ENCODE measurements at places on chromosomes 13 and 19. TPM values are rescaled to one million over a fixed set of nuclear protein-coding genes. Genes with fewer than 3 reads are reported as not detected.

DNA sequence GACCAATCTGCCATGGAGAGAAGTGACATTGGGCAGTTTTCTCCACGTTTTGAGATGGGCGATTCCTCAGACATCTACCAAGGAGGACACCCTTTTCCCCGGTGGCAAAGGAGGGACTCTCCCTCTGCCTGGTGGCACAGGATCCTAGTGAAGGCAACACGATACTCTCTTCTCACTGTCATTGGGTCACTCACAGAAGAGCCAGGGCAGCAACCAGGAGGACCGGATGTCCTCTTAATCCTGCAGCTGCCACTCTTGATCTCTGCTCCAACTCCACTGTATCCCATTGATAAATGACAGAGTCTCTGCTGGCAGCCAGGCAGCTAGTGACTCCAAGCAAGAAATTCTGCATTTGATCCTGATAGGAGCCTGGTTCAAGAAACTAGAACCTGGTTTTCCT lies 42.2 kb downstream of the COL4A2 start:
- H3K27me3 ChIP-seq, result no peaks in the 10 kb centered on the region
- H3K36me3 ChIP-seq, result no peaks in the 10 kb centered on the region
- H3K4me3 ChIP-seq, result no peak overlapping the region
- DNase-seq, result no peak
- peaks cover 58% of the 10 kb centered on the region for H3K4me1 ChIP-seq
- no peak overlapping the region for H3K27ac ChIP-seq

CEACAM4 gene
- 9.0 TPM for polyA plus RNA-seq

DNA sequence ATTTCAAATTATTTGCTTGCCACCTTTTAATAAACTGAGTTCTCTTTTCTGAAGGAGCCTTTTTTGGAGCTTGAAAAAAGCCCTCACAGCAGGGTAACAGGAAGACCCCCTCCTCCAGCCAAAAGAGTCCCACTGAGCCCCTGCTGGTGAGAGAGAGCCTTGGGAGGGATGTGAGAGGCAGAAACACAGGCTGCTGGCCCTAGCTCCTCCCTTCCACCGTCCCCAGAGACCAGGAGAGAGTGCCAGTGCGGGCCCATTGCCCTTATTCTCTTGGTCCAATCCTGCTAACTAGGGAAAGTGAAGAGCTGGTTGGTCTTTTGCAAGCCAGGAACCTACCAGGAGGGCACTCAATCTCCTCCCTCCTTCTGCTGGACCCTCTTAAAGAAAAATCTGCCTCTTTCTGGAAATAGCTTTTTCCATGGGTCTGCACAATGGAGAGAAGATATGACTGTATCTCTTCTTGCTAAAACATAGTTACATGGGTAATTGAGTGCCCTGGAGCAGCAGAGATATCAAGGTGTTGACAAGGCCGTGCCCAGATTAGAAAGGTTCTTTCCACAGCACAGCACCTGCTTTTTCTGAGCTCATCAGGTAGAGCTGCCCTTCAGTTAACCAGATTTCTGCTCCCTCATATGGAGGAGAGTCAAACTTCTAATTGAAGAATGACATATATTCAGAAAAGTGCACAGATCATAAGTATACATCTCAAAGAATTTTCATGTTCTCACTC lies 113.9 kb downstream of the LRCH1 start:
- peaks cover 67% of the 10 kb centered on the region for H3K4me1 ChIP-seq
- no peaks in the 10 kb centered on the region for H3K27me3 ChIP-seq
- no peak for DNase-seq
- H3K4me3 ChIP-seq, result no peak overlapping the region

CERS1 gene
- polyA plus RNA-seq, result 0.06 TPM

GPR4 gene
- polyA plus RNA-seq, result 0.33 TPM

CGB8 gene
- polyA plus RNA-seq, result not detected

DNA sequence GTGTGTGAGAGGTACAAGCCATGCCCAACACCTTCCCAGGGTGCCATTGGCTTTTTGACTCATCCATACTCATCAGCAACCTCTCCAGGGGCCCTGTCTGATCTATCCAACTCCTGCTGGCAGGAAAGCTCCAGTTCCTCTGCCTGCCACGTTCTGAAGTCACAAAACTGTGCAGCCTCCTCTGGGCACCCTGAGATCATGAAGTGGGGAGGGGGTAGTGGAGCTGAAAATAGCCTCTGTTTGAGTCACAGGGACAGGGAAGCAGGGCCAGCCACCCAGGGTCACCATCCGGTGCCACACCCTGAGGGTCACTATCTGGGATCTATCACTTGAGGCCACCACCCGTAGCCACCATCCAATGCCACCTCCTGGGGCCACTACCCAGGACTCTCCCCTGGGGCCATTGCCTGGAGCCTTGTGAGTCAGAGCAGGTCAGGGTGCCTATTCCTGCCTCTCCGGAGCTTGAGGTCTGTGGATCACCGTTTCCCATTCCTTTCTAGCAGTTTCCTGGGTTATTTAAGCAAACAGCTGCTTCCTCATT lies 172.1 kb downstream of the NUFIP1 start:
- no peaks in the 10 kb centered on the region for H3K27me3 ChIP-seq
- H3K36me3 ChIP-seq, result no peaks in the 10 kb centered on the region
- no peak overlapping the region for H3K4me3 ChIP-seq
- no peak overlapping the region for H3K27ac ChIP-seq

CD177 gene
- 13.1 TPM for polyA plus RNA-seq

ZNF90 gene
- 2.9 TPM for polyA plus RNA-seq

GRCh38 chr13:30308548-30308947 lies 1.2 kb upstream of the KATNAL1 start:
- DNase-seq, result no peak
- H3K4me3 ChIP-seq, result no peak overlapping the region
- H3K27me3 ChIP-seq, result no peaks in the 10 kb centered on the region
- peaks cover 48% of the 10 kb centered on the region for H3K4me1 ChIP-seq
- no peak overlapping the region for H3K27ac ChIP-seq
- no peaks in the 10 kb centered on the region for H3K36me3 ChIP-seq

DNA sequence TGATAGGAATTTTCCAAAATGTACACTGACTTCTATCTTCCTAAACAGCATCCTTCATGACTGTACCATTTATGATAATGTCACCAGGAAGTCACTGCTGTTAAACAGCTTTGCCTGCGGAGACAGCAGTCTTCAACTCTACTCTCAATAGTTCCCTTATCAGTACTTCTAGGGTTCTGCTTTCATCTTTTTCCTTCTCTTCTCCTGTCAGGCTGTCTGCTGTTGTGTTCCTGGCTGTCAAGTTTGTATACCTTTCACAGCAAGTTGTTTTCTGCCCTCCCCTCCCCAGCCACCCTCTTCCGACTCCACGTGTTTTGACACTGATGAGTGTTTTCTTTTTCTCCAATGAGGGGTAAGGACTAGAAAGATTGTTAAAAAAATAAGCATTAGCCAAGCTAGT lies 2.2 kb downstream of the UPF3A start:
- H3K4me1 ChIP-seq, result peaks cover 21% of the 10 kb centered on the region
- H3K4me3 ChIP-seq, result no peak overlapping the region
- H3K27me3 ChIP-seq, result no peaks in the 10 kb centered on the region
- DNase-seq, result peak; percentile 15

DNA sequence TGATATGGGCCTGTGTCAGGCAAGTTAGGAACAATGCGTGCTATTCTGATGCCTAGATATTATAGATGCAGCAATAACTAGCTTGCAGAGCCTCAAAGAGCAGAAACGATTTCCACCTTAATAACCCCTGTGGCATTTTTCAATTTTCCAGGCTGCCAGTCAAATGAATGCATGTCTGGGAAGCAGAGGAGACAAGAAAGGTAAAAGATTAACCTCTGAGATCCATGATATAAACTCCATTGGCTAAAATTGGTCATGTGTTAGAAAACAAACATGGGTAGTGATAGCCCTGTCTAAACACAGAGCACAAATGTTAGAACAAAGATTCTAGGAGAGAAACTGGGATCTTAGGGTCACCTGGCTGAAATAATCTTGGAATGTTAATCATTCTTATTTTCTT lies 811.1 kb downstream of the DIAPH3 start:
- H3K36me3 ChIP-seq, result no peaks in the 10 kb centered on the region
- no peak overlapping the region for H3K27ac ChIP-seq
- DNase-seq, result no peak

DNA sequence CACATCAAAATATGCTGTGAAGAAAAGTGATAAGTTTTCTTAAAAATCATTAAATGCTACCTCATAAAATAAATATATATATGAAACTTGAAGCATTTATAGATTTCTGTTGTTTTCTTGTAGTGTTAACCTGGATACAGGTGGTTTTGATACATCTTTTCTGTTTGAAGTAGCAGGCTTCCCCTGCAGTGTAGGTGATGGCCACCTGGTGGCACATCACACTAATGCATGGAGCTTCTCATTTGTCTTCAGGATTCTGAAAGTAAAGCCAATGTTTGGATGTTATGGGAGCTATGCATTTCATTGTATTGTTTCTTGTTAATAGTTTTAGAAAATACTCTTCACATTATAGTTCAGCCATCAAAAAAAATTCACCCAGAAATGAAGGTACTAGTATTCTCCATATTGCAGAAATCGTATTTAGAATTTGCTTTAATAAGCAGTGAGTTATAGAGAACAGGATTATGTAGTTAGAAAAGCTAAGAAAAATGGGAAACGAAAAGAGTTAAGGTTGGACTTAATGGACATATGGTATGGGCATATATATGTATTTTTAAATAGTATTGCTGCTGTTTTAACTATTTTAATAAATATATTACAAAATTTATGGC lies 18.7 kb downstream of the GPR180 start:
- no peak overlapping the region for H3K27ac ChIP-seq
- no peaks in the 10 kb centered on the region for H3K36me3 ChIP-seq
- peaks cover 8% of the 10 kb centered on the region for H3K4me1 ChIP-seq
- H3K4me3 ChIP-seq, result no peak overlapping the region
- no peak for DNase-seq

DNA sequence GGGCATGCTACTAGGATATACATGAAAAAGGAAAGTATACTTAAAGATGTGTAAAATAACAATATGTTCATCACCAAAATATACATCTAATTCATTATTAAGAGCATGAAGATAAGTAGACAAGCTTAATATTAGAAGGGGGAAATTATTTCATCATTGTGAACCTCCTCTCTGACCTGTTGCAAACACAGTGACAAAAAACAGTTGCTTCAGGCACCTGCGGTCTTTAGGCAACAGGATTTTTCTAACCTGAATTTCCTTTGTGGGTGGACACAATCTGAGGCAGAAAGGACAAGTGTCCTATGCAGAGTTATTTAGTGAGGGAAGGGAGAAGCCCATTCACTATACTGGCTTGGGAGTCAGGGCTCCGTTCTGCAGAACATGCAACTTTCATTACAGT lies 6.3 kb downstream of the FREM2 start:
- no peaks in the 10 kb centered on the region for H3K4me1 ChIP-seq
- H3K36me3 ChIP-seq, result no peaks in the 10 kb centered on the region
- no peak for DNase-seq
- H3K27me3 ChIP-seq, result peaks cover 11% of the 10 kb centered on the region
- no peak overlapping the region for H3K27ac ChIP-seq

DNA sequence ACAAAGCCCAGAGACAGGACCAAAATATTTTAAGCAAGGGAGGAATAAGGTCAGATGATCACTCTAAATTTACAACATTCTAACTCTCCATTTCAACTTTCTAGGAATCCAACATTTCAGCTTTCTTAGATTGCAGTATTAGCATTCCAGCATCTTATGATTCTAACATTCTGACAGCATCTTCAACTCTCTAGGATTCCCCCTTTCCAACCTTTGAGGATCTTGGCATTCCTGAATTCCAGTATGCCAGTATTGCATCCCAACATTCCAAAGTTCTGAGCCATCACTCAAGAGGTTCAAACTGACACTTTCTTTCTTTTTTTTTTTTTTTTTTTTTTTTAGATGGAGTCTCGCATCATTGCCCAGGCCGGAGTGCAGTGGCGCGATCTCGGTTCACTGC lies 13.8 kb downstream of the TGFB1 start:
- no peak for DNase-seq
- peaks cover 4% of the 10 kb centered on the region for H3K36me3 ChIP-seq
- peaks cover 14% of the 10 kb centered on the region for H3K4me1 ChIP-seq
- no peaks in the 10 kb centered on the region for H3K27me3 ChIP-seq
- H3K27ac ChIP-seq, result no peak overlapping the region

GRCh38 chr19:18948075-18948975 lies 7.3 kb upstream of the HOMER3 start:
- no peaks in the 10 kb centered on the region for H3K36me3 ChIP-seq
- no peak overlapping the region for H3K27ac ChIP-seq
- H3K4me1 ChIP-seq, result peaks cover 13% of the 10 kb centered on the region
- H3K4me3 ChIP-seq, result no peak overlapping the region
- DNase-seq, result no peak
- no peaks in the 10 kb centered on the region for H3K27me3 ChIP-seq

LMTK3 gene
- polyA plus RNA-seq, result 1.1 TPM

ATP4A gene
- polyA plus RNA-seq, result not detected

DNA sequence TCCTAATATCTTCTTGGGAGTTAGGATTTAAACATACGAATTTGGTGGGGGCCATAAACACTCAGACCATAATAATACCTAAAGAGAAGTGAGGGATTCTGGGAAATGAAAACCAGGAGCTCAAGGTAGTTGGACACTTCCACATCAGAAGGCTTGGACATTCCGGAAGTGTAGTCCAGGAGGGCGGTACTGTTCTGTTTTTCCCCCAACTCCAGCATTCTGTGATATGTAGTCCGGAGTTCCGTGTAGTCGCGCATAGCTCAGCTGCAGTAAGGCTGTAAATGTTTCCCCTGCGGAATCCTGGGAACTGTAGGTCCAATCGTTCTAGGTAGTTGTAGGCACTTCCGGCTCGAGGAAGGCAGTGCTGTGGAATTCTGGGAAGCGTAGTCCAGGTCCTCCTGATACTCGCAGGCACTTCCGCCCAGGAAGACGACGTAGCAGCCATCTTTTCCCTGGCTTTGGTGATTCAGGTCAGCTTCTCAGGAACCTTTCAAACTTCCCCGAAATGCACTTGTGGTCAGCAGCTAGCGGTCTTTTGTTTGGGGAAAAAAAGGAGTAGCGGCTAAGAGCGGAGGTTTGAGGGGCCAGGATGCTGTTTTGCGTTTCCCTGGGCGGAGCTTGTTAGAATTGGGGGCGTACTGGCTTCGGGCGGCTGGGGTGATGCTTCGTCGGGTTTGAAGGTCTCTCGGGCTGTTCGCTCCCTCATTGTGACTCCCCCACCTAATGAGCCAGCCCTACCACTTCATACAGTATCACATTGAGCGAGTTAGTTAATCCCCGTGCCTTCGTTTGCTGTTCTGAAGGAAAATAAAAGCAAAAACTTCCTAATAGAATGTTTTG lies at the start of gene ZNF226:
ZNF226 (plus strand) TSS at position 428 of the 840 bp plus-strand sequence. CDS start 4,981 bp downstream, outside the sequence.
- H3K4me1 ChIP-seq, result peaks cover 14% of the 10 kb centered on the region
- peaks cover 38% of the 10 kb centered on the region for H3K36me3 ChIP-seq
- no peaks in the 10 kb centered on the region for H3K27me3 ChIP-seq
- peak within 1 kb of the TSS; percentile 68 for H3K4me3 ChIP-seq

AP2S1 gene
- 69.3 TPM for polyA plus RNA-seq

DNA sequence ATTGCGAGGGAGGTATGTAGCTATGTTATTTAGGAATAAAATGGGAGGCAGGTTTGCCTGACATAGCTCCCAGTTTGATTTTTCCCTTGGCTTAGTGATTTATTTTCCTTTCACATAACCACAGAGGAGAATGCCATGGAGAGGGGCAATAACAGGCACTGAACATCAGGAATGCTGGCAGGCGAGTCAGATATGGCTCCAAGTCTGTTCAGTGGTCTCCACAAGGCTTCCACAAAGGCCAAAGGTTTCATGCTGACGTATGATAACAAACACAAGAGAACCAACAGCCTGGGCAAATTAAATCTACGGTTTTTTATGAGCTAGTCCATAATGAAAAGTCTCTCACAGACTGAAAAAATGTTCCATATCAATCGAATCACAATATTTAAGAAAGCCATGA lies 66.7 kb downstream of the SUCLA2 start:
- no peak for DNase-seq
- H3K27me3 ChIP-seq, result no peaks in the 10 kb centered on the region
- H3K4me3 ChIP-seq, result no peak overlapping the region
- H3K27ac ChIP-seq, result no peak overlapping the region
- H3K36me3 ChIP-seq, result no peaks in the 10 kb centered on the region
